ENCODE measurements at places on chromosomes 3 and 15.

DNA sequence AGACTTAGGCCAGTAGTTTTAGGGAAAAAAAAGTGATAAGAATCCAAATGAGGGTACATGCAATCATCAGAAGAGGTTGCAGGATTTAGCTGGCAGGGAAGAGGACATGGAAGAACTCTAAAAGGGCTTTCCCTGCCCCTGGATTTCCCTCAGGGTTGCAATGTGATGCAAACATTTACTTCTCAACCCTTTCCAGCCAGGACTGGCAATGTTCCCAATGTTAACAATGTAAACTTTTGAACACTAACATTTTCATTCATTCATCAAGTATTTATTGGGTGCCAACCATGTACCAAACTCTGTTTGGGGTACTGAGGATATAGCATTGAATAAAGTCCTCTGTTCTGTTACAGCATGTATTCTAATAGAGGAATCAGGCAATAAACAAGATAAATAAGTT lies 349.4 kb upstream of the LRRC3B start:
- DNase-seq, result no peak

- no peak for DNase-seq
Measured at GRCh38 chr15:101175401-101175800, 76.4 kb downstream of the CHSY1 start.

DNA sequence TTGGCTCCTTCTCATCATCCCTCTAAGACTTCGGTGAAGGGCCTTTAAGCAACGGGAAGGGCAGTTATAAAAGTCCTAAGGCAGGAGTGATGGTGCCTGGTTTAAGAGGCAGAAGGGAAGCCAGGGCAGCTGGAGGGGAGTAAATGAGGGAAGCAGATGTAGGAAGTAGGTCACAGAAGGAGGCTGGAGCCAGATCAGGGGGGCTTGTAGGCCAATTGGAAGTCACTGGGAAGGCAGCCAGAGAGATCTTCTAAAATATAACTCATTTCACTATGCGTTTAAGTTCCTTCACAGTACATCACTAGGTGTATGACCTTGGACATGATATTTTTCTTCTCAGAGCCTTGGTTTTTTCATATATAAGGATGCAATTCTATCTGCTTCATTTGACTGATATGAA lies 94.7 kb downstream of the MYH15 start:
- DNase-seq, result no peak

GRCh38 chr3:159170436-159171003 lies 368.7 kb downstream of the MFSD1 start:
- no peak for DNase-seq

GRCh38 chr3:30042274-30042859 lies 564.0 kb upstream of the TGFBR2 start:
- DNase-seq, result peak; percentile 18

GRCh38 chr3:157785102-157785826 lies 282.0 kb upstream of the VEPH1 start:
- DNase-seq, result peak; percentile 20

DNA sequence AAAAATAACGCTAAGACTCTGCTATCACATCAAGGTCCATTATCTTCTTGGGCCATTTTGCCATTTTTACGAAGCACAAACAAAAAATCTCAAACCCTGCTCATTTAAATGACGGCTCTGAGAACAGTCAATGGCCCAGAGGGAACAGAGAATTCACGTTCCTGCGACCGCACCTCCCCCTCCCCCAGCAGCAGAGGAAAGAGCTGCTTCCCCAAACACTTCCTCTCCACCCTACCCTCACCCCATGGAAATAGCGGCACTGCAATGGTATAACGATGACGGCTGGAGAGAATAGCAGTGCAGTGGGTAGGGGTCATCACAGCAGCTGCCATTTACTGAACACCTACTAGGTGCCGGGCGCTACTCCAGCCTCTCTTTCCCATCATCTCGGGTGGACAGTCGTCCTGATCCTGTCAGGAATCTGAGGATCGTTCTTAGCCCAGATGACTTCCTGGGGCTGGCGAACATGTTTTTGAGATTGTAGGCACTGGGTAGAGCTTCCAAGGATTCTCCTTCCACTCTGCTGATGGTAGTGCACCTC lies 113.3 kb downstream of the IQSEC1 start:
- no peak for DNase-seq

- no peak for DNase-seq
Measured at GRCh38 chr3:115834068-115834467, 210.8 kb downstream of the GAP43 start.

GRCh38 chr3:188452158-188452772 lies 298.3 kb downstream of the LPP start:
- no peak for DNase-seq

GRCh38 chr15:67857220-67857619 lies 17.4 kb upstream of the RNU6-1 start:
- no peak for DNase-seq

GRCh38 chr3:5709714-5710113 lies 522.2 kb downstream of the EDEM1 start:
- DNase-seq, result no peak

DNA sequence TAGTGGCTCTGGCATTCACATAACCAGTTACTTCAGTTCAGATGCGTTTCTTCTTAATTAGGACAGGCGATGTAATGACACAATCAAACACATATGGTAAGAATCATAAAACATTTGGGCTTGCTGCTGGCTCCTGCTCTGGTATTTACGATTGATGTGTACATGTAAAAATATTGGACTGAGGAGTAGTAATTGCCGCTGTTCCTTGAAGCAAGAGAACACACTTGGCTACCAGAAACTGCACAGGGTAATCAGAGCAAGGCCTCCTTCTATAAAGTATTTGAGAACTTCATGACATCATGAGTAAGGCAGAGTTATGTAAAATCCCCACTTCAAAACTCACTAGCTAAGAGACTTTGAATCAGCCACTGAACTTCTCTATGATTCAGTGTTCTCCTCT lies 158.1 kb downstream of the SSR3 start:
- DNase-seq, result no peak

- DNase-seq, result no peak
Measured at GRCh38 chr3:179660872-179661271, 8.0 kb downstream of the USP13 start.

DNA sequence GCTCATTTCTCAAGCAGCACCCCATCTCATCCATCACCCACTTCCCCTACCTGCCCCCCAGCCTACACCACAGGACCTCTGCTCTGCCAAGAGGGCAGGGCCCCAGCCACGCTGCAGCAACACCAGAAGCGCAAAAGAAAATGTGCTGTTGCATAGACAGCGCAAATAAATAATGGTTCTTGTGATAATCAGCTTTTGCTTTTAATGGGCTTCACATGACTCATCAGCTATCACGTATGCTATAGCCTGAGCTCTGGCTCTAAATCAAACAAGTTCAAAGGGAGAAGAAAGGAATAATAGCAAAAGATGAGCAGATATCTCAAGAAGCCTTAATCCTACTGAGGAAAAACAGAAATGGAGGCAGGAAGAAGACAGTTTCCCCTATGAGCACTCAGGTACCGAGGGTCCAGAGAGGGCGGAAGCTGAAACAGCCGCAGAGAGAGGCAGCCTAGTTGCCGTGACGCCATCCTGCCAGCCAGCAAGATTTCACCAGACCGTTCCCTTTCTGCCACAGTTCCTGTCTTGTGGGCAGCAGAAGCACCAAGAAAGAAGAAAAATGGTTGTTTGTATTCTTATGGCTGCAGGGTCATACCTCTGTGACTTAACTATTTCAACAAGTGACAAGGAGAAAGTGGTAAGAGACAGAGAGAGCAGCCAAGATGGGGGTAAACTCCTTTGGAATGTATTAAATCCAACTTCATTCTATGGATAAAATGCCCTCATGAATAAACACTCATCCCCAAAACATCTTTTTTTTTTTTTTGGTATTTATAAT lies 22.0 kb downstream of the RAB27A start:
- peak; percentile 30 for DNase-seq

- peak; percentile 84 for DNase-seq
Measured at GRCh38 chr3:45182915-45183871, 37.0 kb upstream of the CDCP1 start.

DNA sequence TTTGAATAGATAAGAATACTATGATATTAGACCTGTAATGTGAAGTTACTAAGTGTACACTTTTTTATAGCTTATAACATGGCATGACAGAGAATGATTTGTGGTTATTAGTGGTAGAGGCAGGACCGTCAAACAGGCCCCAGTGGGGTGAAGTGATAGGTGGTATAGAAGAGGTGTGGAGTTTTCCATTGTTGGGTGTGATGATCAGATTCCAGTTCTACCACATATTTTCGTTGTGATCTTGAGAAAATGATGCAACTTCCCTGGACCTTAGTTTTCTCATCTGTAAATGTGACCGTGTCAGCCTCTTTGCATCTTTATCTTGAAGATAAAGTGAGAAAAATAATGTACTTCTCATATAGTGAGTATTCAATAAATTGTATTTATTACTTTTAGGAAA lies 30.3 kb upstream of the UTS2B start:
- no peak for DNase-seq

DNA sequence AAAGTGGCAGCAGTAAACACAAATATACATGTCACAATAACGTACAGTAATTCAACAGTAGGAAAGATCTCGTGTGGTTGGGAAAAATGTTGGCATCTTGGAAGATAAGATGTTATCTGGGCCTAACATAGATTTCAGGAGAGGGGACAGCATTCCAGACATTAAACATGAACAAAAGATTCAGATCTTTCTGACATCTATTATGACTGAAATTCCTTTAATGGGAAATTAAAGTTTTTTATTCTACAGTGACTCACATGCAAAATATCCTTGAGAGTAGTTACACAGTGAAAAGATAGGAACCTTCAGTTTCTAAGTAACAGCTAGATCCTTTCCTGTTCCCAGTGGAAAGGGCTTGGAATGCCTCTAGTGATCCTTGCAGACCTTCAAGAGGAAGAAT lies 9.2 kb downstream of the NDUFB5 start:
- no peak for DNase-seq

DNA sequence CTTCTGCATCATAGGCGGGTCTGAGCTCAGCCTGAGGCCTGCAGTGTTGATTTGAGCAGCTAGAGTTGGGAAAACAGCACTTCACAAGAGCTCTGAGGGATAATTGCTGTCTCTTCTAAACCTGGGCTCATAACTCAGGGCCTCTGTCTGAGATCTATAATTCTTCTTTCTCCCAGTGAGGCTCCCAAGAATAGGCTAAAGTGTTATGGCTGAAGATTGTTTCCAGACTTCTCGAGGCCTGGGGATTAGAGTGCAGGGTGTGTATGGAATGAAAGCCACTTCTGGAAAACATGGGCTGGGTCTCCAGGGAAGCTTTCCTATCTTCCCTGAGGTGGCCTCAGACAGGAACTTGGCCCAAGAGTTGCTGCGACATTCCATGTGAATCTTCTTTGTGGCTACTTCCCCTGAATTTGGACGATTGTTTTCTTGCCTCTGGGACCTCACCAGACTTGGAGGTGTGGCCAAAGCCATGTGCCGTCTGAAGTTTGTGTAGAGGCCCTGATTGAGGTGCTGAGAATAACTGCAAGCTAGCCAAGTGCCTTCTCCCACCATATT lies 26.5 kb downstream of the MTMR14 start:
- no peak for DNase-seq

DNA sequence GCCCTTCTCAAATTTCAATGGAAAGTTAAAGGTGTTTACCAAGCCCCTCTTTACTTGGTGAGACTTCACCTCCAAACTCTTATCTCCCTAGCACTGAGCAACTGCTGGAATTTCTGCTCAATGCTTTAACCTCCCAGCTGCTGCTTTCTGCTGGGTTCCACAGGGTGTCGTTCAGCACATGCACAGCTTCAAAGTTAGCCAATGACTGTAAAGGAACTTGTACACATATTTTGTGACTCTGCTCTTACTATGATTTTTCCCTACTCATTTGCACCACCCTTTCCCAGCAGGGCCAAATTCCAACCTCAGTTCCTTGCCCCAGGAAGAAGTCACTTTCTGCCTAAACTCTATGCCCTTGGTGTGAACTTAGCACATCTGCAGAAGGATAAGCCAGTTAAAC lies 89.7 kb downstream of the ULK4 start:
- no peak for DNase-seq

GRCh38 chr3:181581656-181582055 lies 130.1 kb upstream of the SOX2 start:
- no peak for DNase-seq

GRCh38 chr3:84965141-84965540 lies 6.4 kb downstream of the CADM2 start:
- no peak for DNase-seq

- no peak for DNase-seq
Measured at GRCh38 chr3:64987726-64988125, 299.9 kb upstream of the ADAMTS9 start.

GRCh38 chr15:28783873-28784272 lies 64.6 kb downstream of the GOLGA6L7 start:
- DNase-seq, result no peak

DNA sequence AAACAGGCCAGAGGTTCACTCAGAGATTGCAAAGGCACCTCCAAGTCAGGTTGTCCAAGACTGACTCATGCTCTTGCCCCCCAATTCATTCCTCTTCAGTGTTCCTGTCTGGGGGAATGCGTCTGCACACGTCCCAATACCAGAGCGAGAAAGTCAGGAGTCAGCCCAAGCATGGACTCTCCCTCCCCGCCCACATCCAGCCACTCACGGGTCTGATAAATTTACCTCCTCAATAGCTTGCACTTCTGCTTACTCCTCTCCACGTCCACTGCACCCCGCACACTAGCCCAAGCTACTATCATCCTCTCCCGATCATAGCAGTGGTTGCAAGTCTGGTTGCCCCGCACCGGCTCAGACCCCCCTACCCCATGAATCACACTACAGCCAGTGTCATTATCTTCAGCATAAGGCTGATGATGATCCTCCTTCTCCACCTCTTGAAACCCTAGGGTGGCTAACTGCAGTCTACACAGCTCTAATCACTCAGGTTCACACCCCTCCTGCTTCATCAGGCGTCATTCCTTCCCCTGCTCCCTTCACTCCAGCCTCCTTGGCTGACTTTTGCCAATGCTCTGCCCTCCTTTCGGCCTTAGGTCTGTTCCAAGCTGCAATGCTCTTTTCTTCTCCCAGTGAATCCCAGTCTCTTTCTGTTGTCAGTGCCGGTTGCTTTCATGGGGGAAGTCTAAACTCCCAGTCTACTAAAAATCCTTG lies 27.6 kb upstream of the MYO1E start:
- no peak for DNase-seq

DNA sequence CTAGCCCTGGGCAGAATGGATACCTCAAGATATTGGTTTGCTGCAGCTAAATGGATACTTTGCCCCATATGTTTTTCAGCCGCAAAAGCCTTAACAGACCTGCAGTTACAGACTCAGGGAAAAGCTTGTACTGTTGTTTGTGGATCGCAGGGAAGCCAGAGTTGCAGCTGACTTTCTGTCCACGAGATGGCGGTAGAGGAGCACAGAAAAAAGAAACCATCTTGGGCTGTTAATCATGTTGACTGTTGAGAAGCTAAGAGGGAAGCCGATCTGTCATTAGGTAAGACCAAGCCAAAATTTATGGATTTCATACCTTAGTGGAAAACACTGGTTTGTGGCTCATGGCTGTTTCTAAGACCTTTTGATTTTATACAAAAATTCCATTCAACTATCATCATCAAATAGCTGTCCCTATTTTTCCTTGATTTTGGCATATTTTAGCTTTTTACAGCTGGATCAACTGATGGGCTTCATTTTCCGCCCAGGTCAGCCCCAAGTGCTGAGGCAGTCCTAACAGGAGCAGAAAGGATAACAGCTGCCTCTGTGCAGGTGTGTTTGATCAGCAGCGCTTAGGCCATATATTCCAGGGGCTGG lies 205.7 kb upstream of the ZPLD1 start:
- DNase-seq, result peak; percentile 40

- no peak for DNase-seq
Measured at GRCh38 chr3:31952205-31952604, 28.9 kb downstream of the OSBPL10 start.

Data from gastrocnemius medialis (tissue), 4 donors.